ENCODE measurements at places on chromosomes 7 and 10.

DNA sequence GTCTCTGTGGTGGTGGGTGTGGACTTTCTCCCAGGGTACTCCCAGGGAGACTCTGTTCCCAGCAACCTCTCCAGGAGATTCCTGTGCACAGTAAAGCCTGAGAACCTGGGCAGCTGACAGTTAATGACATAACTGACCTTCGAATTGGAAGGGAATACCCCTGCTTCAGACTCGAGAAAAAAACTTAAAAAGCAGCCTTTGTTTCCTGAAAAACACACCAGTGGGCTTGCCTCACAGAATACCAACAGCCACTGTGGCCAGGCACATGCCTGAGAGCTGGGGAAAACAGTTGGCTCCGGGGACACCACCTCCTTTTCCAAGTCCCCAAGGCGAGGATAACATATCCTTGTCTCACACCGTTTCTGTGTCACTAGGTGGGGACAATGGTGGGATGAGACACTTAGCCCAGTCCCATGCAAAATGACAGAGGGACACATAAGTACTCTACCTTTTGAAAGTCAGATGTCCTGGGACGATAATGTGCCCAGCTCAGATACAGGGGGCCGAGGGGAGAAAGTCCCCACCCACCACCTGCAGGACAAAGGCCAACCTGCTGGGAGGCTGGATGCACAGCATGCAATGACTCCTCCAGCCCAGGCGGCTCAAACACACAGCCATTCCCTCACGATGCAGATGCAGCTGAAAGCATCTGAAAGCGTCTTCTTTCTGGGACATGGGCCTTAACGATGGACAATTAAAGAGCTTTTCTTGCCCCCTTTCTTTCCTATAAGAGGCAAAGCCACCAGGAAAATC, 65.6 kb downstream of the HIPK2 start:
- no peak for DNase-seq

DNA sequence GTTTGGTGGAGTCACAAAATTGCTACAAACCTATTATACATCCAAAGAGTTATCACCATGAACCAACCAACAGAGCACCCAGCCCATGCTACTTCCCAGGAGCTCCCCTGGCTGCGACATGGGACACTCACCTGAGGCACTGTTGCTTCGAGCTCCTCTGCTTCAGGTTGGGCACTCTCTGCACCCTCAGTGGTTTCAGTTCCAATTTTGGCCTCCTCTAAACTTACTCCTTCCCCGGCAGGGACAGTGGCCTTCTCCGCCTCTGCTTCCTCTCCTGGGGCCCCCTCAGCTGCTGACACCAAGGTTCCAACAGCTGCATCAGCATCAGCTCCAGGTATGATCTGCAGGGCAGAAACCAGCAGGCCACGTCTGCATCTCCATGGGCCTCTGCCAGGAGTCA, 120.4 kb upstream of the TARP start:
- DNase-seq: no peak

GRCh38 chr7:5625938-5626337, 155.5 kb downstream of the RNF216 start:
- peak; percentile 87 for DNase-seq

GRCh38 chr10:44660271-44660670, 250.9 kb upstream of the TMEM72 start:
- peak; percentile 26 for DNase-seq

GRCh38 chr10:62650411-62650810, 154.1 kb upstream of the ADO start:
- no peak for DNase-seq

DNA sequence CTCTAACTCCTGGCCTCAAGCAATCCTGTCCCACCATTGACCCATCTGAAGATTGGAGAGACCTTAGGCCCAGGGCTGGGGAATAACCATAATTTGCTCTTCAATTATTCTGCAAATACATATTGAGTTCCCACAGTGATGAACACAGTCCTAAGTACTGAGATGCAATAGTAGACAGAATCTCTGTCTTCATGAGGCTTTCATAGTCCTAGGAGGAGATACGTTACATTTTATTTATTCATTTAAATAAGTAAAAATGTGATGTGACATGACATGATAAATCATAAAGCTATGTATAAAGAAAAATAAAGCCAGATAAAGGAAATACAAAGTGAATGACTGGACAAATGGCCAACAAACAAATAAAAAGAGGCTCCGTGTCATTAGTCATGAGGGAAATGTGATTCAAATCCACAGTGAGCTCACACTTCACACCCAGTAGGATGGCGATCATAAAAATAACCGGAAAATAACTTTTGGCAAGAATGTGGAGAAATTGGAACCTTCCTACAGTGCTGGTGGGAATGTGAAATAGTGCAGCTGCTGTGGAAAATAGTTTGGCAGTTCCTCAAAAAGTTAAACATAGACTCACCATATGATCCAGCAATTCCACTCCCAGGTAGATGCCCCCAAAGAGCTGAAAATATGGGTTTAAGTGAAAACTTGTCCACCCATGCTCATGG, 52.1 kb upstream of the JCAD start:
- peak; percentile 86 for DNase-seq

GRCh38 chr10:47042780-47043750, 131.8 kb downstream of the PTPN20 start:
- no peak for DNase-seq

DNA sequence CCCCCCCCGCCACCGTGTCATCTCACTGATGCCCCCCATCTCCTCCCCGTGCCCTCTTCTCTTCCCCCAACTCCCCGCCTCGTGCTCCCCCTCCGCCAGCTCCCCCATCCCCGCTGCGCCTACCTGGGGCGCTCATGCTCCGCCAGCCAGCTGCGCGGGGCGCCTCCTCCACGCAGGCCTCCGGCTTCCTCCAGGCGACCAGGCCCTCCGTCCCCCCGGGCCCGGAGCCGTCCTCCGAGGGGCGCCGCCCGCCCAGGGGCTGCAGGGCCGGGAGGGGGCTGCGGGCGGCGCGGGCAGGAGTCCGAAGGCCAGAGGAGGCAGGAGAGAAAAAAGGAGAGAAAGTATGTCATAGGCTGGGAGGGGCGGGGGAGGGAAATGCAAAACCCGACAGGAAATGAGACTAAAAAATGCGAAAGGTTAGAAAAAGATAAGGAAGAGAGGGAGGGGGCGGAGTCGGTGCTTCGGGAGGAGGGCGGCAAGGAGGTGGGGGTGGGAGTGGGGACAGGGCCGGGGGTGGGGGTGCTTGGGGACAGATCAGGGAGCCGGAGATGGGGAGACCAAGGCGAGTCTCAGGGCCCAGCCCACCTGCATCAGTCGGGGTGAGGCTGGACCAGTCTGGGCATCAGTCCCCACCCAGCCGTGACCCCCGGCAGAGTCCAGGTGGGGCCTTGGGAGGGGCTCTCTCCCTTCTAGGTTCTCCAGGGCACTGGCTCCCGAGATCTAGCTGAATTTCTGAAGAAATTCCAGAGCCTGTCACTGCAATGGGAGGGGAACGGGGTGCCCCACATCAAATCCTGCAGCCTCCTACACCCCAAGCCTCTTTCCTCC, at the start of gene CARD11:
CARD11 (minus strand) TSS at position 324 of the 828 bp plus-strand sequence. CDS start 85,361 bp downstream, outside the sequence.
- no peak for DNase-seq

DNA sequence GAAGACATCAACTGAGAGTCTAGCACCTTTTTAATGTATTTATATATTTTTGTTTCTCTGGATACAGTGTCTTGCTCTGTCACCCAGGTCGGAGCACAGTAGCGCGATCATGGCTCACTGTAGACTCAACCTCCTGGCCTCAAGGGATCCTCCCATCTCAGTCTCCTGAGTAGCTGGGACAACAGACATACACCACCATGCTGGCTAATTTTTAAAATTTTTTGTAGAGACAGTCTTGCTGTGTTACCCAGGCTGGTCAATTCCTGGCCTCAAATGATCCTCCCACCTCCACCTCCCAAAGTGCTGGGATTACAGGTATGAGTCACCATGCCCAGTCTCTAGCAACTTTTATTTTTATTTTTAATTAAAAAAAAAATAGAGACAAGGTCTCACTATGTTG, 51.4 kb upstream of the ANLN start:
- no peak for DNase-seq

Data from fibroblast of skin of abdomen (primary cell).